ENCODE measurements at places on chromosomes 7 and 10. TPM values are rescaled to one million over a fixed set of nuclear protein-coding genes. Genes with fewer than 3 reads are reported as not detected.

- no peak for DNase-seq
These were observed 134.1 kb downstream of the GFRA1 start for GRCh38 chr10:116138897-116139296.

DNA sequence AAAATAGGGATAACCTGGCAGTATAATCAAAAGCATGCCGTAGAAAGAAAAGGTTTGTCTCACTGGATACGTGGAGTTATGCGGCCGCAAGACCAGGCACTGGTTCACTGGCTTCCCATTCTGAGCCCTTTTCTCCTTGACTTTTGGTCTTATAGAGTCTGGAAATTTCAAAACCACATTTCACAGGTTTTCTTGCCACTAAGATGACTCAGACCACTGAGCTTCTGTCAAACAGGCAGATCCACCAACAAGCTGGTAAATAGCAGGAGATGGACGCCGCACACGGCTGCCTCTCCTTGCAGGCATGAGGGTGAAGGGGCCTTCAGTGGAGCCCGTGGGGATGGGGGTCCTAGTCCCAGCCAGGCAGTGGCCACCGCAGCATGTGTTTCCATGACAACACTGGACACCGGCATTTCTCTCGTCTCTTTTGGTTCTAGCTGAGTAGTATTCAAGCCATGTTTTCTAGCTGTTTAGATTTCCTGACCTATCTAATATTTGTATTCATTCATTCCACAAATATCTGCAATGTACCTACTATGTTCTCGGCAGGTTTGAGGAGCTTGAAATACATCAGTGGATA, 55.5 kb downstream of the KLF6 start:
- DNase-seq: no peak

DNA sequence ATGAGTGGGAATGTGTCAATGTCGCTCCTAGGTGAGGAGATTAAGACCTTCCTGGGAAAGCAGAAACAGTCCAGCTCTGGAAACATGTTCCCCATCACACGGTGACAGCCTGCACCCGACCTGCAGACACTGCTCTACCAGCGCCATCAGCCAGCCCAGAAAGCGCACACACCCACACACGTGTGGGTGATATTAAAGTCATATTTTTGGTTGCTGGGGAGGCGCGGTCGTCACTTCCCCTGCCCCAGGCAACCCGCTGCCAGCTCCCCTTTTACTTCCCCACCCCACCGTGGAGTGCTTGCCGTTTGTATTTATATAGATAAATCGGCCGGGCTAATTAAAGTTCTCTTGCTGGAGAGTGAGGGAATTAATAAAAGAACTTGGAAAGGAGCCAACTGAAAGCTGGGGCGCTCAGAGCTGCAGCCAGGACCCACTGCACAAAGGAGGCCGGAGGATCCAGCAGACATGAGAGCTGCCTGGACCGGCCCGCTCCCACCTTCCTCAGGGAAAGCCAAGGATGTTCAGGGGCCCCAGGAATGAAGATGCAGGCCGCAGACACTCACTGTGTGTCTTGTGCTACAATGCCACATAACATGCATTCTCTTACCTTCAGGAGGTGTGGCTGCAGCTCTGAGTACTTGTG, 145.2 kb upstream of the UNC5B start:
- DNase-seq: no peak

GRCh38 chr7:26291699-26292538, at the start of gene SNX10:
TSS of gene SNX10 (plus strand) at chr7:26291862. CDS start at chr7:26346443, 54,581 bp downstream.
- peak; percentile 54 for DNase-seq

- DNase-seq: no peak
These were observed 6.0 kb downstream of the TFPI2 start for GRCh38 chr7:93884541-93884940.

- no peak for DNase-seq
These were observed 58.3 kb downstream of the SEMA3A start for GRCh38 chr7:84136336-84136735.

DNA sequence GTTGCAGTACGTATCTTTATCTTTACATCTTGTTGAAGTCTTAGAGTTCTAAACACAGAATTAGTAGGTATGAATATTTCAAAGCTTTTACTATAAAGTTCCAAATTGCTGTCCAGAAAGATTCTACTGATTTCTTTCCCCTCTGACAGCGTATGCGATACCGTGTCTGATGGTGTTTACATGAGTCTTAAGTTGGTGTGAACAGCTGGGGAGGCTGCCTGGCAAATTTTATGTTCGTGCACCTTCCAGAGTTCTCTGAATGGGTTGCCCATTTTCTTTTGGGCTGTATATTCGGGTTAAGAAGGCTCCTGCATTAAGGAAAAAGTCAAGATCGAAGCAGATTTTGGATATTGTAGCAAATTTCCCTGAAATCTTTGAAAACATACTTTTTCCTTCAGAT, 8.3 kb downstream of the MDH2 start:
- no peak for DNase-seq

DNA sequence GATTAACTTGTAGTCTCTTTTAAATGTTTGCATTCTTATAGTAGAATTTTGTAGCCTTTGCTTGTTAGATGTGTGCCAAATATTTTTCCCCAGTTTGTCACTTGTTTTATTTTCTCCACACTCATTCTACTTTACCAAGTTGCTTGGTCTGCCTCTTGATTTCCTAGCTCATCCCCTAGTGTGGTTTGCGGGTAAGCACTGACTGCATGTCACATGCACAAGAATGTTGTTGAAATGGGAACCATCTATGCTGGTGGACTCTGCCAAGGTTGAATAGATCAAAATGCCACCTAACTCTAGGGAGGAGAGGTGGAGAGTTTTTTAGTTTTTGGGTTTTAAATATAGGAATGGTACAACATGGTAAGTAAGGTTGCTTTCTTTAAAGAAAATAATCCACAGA, 47.6 kb downstream of the FZD1 start:
- no peak for DNase-seq

- no peak for DNase-seq
These were observed at the start of gene MRC1 for GRCh38 chr10:17808971-17809841. TSS of gene MRC1 (plus strand) at chr10:17809348. CDS start at chr10:17809466, 118 bp downstream.

DNA sequence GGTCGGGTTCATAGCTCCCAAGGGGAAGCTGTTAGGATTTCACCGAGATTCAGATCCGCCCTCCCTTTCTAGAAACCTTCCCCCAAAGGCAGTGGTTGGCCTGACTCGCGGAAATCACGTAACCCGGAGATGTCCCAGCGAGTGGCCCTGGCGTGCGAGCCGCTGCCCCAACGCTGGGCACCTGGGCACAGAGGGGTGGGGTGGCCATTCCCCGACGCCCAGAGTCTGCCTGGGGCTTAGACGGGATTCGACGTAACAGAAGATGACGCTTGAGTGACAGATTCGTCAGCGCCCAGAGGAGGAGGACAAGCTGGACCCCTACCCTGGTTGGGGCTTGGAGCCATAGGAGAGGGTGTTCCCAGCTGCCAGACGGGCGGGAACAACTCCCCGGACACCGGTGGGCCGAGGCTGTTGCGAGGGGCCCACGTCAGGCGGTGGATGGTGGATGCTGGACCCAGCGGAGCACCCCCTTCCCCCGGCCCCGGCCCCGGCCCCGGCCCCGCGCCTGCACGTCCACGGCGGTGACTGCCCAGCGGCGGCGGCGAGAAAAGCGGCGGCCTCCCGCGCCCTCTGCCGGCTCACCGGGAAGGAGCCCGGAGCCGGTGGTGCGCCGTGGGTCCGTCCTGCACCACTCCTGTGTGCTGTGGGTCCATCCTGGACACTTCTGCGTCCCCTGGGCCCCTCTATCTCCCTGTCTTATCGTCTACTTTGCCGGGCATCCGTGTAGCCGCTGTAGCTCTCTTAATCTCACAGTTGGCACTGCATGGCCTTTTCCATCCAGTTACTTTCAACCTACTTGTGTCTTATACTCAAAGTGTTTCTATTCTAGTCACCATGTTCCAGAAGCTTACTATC, 35.4 kb upstream of the KNDC1 start:
- no peak for DNase-seq

- no peak for DNase-seq
These were observed 128.7 kb downstream of the INSYN2A start for GRCh38 chr10:127067542-127068194.

GRCh38 chr7:30987936-30988335, 24.2 kb downstream of the GHRHR start:
- no peak for DNase-seq

- DNase-seq: peak; percentile 93
These were observed 5.3 kb upstream of the ARHGAP19 start for GRCh38 chr10:97297556-97298222.

DNA sequence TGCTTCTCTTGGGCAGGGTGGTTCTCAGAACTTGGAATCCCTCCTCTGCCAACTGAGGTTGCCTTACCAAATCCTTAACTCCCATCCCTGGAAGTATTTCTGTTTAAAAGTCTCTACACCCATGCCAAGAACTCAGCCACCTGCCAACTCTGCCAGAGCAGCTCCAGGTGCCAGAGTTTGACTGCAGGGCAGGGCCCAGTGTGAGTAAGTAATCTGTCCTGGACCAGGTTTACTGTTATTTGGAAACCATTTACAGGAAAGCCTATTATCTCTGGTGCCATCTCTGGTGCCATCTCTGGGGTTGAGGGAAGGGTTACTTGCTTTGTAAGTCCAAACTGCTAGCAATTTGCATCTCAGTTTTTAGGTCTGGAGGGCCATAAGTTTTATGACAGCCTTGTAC, 2.5 kb downstream of the TSPAN15 start:
- no peak for DNase-seq

CYP51A1 gene
- polyA plus RNA-seq: 109 TPM

DNA sequence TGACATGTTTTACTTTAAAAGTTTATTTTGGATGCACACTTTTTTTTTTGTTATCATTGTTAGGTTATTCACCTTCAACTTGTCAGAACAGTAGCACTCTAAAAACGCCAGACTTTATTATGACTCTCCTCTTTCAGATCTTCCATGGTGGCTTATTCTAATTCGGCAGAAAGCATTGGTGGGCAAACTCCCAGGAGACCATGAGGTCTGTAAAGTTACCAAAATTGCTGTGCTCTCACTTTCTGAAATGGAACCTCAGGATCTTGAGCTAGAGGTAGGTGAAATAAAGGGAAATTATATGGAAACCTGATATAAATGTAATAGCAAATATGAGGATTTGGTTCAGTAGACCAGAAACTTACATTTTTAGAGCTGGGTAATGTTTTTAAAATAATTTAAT, 55.6 kb downstream of the INPP5F start:
- DNase-seq: no peak

DNA sequence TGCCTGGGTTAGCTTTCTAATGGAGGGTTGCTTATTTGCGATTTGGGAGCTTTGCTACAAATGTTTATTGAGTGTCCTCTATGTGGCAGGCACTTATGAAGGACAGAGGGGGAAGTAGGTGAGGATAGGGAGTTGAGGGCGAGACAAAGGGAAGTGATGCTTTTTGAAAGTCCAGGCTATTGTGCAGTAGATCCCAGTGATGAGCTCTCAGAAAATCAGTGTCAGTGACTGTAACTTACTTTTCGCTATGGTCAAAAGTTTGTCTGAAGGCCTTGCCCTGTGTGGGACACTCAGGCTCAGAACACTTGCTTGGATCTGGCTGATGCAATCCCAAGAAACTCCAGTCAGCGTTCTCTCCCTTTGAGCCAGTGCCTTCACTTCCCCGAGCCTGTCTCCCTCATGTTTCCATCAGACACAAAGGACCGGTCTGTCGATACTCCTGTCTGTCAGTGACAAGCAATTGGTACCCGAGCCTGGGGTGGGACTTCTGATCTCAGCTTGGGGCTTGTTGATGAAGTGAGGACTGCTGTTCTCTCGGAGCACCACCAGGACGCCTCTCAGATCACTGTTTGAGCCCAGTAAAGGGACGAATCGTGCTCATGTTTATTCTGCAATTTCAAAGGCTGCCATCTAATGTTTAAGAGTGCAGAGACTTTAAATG, 63.1 kb upstream of the SORCS3 start:
- DNase-seq: no peak

DNA sequence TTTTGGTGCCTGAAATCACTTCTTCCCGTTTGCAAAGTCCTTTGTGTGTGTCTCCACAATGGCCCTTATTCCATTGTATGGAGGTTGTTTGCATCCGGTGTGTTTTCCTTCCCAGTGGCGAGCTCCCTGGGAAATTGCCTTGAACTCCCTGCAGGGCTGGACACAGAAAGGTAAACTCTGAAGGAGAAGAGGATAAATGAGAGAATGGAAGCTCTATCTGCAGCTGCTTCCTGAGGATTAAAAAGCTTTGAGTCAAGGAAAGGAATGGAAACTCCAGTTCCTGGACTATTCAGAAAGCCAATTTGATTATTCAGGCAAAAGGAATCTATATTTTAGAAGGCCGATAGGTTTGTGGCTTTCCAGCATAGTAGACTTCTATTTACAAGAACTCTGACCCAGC, 4.4 kb upstream of the GRK5 start:
- DNase-seq: no peak

DNA sequence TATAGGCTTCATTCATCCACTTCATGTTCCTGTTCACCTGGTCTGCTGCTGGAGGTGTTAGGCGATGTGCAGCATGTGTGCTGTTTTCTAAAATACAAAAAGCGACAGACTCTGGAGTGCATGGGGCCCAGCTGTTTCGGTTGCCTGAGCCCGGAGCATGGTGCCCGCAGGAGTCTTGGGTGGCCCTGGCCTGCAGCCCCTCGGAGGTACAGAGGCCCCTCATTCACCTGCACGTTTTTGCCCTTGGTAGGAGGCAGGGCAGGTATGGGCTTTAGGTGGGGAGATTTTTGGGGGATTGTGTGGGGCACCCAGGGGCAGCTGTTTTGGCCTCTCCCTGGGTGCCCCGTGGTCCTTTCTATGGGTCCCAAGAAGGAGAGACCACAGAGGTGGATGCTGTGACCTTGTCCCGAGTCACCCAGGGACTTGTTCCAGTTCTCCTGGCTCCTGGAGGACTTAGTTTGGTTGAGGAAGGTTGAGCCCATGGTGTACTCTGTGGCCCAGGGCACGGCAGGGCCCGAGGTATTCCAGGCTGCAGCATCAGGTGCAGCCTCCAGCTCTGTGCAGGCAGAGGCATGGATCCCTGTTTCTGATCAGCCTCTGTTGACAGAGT, 130.7 kb downstream of the TRRAP start:
- DNase-seq: no peak

ADARB2 gene
- polyA plus RNA-seq: 0.52 TPM

GRCh38 chr7:16007911-16008310, 321.4 kb upstream of the MEOX2 start:
- DNase-seq: no peak

ADD3 gene
- 418 TPM for polyA plus RNA-seq

DNA sequence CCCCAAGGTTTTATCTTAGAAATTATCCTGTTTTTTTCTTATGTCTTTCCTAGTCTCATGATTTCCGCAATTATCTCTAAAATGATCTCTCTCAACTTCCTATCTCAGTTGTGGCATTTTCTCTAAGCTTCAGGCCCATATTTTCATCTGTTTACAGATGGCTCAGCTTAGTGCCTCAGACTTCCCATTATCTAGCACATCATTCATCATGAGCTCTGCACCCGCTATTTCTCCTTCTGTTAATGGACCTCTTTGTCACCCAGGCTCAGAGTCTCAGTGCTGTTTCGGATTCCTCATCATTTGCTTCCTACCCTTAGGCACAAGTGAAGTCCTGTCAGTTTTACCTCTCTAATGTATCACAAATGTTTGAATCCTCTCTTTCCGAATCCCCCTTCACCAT, 84.1 kb downstream of the BMPR1A start:
- DNase-seq: no peak

TES gene
- polyA plus RNA-seq: 66.4 TPM

CALHM1 gene
- polyA plus RNA-seq: 0.04 TPM

TUBAL3 gene
- polyA plus RNA-seq: 33.9 TPM
